Large intestine (tissue), 12 donors: ENCODE measurements at places on chromosomes 6 and 20.

GRCh38 chr20:8413691-8414090 lies 281.6 kb downstream of the PLCB1 start:
- DNase-seq, result no peak

DNA sequence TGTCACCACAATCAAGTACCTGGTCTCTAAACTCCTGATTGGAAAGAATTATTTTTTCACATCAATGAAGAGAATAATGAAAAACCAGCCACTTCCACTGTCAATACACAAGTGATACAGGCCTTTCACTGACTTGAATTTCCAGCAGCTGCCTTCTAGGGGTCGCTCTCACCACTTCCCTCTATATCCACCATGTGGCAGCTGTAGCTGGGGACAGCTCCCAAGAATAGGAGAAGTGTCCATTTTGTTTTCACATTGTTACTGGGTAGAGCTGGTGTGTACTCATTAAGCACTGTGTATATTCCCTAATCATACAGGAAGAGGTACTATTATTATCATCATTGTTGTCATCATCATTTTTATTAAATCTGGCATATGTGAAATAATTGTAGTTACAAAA lies 438.4 kb upstream of the SPTLC3 start:
- DNase-seq, result no peak

GRCh38 chr6:115830895-115831294 lies 229.8 kb downstream of the FRK start:
- peak; percentile 2 for DNase-seq

DNA sequence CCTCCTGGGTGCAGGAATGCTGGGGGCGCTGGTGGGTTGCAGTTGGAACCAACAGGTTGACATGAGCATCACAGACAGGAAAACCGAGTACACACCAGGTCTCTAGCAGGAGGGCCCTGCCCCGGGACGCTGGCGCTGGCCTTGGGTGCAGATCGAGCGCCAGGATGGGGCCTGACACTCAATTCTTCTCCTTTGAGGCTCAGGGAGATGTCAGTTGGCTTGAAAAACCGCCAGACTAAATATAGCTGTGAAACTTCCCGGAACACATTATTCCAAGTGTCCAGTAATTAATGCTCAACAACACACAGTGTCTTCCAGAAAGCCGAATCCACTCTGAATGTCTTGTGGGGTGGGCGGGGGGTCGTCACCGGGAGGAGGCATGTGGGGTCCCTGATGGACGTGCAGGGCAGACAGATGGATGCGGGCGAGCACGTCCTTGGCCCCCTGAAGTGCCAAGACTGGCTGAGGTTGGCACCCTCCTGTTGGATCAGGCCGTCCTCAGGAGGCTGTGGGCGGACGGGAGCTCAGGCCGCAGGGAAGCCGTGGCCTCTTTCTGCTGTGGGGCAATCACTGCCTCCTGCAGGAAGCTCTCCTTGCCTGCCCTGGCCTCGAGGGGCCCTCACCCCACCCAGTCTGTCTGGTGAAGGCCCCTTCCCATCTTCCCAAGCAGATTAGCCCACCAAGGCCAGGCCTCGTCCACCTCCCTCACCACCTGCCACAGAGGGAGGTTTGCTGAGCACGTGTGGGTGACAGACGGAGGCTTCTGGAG lies 19.4 kb upstream of the GATA5 start:
- peak; percentile 21 for DNase-seq

DNA sequence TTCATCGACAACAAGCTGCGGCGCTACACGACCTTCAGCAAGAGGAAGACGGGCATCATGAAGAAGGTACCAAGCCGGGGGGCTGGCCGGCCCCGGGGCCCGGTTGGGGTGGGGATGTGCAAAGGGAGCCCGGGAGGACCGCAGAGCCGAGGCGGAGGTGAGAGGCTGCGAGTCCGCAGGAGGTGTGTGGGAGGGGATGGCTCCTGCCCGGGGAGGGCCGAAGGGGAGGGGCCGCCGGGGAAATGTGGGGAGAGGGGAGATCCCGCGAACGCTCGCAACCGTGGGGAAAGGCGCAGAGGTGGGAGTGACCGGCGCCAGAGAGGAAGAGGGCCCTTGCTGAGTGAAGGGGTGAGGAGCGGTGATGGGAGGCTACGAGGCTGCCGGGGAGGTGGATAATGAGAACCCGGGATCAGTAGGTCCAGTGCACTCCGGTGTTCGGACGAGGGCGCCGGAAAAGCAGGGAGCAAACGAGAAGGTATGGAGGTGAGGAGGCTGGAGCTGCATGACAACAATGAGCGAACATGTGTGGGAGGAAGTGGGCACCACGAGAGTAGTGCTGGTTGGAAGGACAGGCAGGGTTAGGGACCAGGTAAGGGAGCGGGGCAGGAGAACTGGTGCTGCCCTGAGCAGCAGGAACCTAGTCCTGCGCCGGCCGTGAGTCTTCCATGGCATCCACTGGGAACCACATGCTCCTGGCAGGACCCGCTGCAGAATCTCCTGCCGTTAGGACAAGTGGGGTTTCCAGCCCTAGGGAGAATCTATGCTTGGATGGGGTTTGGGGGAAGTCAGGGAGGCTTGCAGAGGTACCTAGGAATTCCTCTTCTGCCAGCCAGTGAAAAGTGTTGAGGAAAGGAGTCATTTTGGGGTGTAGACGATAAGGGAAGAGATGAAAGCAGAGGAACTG lies 1.3 kb downstream of the SRF start:
- peak; percentile 30 for DNase-seq

GRCh38 chr20:61555566-61555965 lies 303.5 kb downstream of the CDH4 start:
- no peak for DNase-seq

DNA sequence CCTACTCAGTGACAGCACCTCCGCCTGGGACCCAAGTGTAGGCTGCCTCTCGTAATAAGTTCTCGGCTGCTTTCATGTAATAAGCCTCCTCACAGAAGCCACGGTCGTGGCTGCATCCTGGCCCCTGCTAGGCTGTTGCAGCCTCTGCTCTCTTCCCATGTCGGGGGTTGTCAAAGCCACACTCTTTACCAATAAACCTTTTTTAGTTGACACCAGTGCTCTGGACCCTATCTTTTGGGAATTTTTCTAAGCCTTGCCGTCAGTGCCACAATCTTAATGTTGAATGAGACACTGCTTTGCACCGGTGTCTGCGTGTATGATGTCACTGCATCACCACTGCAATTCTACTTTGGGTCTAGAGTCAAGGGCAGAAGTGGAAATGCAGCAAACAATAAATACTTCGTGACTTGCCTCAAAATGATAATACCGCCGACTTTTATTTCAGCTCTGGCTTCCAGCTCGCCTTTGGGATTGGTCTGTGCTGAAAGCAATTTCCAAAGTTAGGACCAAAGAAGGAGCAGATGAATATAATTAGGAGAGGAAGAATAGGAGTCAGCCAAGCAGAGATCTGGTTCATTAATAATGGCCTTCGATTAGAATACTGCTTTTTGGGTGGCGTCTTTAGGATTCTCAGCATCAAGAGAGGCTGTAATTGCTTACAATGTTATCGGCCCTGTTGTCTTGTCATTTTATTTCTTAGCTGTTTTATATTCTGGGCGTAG lies 57.6 kb upstream of the CCN6 start:
- DNase-seq, result no peak

DNA sequence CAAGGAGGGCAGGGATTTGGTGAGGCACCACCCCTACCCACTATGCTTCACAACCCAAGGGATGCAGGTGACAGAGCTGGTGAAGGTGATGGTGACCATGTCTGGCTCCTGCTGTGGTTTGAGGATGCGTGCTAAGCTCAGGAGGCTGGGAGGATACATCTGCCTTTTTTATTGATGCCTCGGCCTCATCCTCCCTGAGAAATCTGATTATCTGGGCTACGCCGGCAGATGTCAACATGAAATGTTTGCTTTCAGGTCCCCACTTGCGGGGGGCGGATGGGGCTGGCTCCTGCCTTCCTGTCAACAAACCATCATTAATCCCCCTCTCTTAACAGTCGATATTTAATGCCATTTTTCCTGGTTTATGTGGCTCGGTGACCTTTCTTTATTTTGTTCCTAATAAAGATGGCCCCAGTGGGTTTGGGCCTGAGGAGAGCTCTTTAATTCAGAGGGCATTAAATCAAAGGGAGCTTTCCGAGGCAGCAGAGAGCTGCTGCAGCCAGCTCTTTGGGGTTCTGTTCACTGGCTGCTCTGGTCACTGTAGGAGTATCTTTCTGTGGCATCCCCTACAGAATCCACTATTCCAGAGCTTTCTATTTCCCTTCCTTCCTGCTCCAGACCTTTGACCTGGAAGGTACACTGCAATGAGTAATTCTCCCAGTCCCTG lies 33.5 kb upstream of the LRFN2 start:
- no peak for DNase-seq

GRCh38 chr6:6766230-6766905 lies 177.8 kb downstream of the LY86 start:
- DNase-seq, result peak; percentile 29

DNA sequence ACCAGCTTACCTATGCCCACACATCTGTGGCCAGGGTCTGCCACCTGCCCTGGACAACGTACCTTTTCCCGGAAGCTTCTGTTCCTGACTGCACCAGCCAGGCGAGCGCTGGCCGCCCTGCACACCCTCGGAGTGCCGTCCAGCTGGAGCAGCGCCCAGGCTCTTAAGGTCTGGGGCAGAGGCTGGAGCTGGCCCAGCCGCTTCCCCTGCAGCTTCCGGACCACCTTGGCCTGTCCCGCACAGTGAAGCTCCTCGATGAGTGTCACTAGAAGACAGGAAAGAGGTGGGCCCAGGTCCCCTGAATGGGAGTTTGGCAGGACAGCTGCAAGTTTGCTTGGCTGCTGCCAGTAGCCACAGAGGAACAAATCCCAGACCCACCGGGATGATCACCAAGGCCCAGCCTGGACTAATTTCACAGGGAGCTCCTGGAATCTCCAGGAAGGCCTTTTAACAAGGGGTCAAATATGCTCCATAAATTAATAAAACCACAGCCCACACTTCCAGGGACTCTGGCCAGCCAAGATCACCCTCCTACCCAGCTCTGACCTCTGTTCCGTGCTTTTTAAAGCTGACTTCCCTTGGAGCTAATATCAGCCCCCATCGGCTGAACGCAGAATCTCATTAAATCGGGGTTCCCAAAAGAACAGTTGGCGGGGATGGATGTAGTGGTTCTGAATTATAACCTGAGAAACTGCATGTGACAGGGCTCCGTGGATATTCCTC lies 82.3 kb downstream of the PTPN1 start:
- DNase-seq, result no peak

DNA sequence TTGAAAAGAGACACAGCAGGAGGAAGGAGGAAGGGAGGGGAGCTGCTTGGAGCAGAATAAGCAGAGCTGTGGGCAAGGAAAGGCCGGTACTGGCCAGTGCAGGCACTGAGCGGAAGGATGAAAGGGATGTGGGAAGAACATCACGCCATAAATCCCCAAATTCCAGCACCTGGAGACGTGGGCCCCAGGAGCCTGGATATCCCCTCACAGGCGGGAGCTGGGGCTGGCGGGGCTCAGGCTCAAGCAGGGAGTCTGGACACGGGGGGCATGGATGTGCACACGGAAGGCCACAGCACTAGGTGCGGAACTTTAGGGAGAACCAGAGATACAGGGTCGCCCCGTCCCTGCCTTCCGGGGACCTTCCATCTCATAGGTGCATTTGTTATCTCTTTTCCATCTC lies 7.5 kb upstream of the RPP40 start:
- DNase-seq, result no peak

GRCh38 chr6:133187657-133188453 lies 53.3 kb upstream of the EYA4 start:
- DNase-seq, result no peak

DNA sequence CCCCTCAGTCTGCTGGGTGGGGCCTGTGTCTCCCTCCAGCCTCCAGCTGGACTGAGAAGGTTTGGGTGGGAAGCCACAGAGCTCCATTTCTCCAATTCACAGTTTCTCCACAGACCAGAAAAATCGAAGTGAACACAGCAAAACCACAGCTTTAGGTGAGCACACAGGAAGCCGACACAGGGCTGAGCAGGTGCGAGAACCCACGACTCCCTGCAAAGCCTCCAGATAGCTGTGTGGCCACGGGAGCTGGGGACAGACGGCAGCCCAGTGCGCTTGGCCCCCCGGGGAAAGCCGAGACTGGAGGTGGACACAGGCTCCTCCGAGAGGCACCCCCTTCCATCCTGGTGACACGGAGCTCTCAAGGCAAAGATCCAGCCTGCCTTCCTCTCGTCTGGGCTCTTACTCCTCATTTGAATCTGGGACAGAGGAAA lies 29.0 kb upstream of the MPC1 start:
- no peak for DNase-seq

GRCh38 chr6:167691533-167692312 lies 135.0 kb upstream of the AFDN start:
- DNase-seq, result no peak

GRCh38 chr20:32291166-32291565 lies 13.7 kb downstream of the KIF3B start:
- DNase-seq, result no peak

DNA sequence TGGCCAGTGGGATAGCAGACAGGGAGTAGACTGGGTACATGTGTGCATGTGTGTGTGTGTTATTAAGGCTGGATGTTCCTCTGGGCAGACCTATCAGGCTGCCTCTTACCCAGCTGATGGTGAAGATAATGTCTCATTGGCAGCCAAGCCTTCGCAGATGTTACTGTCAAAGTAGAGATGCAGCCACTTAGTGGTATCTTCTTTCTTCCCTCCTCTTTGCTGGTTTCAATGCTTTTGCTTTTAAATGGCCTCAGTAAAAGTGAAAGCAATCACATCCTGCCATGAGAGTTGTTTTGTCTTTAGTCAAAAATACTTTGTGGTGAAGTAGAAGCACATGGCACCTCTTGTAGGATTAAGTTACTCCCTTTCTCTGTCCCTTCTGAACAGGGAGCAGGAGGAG lies 57.5 kb downstream of the SNRNP48 start:
- no peak for DNase-seq

- DNase-seq, result peak; percentile 57
Observed at GRCh38 chr6:105087571-105088211, 92.1 kb downstream of the POPDC3 start.

GRCh38 chr6:169986171-169986847 lies 234.9 kb downstream of the ERMARD start:
- DNase-seq, result no peak

GRCh38 chr6:29502181-29502580 lies 14.4 kb upstream of the MAS1L start:
- no peak for DNase-seq

DNA sequence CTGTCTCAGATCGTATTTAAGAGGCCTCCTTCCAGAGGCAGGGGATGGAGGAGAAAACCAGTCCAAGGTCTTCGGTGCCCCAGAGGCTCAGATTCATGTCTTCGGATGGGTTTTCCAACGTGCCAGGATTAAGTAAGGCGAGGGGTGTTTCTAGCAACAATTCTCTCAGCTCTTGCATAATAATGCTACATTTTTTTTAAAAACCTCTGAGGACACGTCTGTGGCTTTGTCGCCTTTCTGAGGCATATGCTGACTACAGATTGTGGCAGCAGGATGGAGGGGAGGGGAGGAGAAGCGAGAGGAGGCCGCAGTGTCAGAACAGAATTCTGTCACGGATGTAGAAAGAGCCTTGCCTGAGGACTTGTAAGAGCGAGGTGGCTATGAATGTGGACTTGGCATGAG lies 17.7 kb upstream of the CCDC167 start:
- DNase-seq, result no peak
